ENCODE measurements at places on chromosomes 5 and 9.

GRCh38 chr5:135950611-135951010, 4.2 kb downstream of the LECT2 start:
- no peak for DNase-seq

DNA sequence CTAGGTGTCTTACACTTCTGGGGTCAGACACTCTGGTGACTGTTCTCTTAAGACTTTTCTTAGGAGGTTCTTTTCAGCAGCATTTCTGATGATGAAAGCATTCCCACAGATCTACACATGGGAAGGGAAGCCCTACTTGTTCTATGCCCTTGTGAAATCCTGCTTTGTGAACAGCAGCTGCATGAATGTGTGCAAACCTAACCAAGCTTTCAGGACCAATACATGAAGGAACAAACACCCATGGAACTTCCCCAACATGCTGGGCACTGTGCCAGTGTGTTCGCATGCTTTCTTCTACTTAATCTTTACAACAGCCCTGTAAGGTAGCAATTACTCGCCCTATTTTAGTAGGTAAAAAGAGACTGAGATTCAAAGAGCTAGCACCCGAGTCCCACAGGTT, 439.9 kb upstream of the KLF4 start:
- DNase-seq: no peak

GRCh38 chr9:123246534-123246933, 21.9 kb downstream of the STRBP start:
- DNase-seq: no peak

DNA sequence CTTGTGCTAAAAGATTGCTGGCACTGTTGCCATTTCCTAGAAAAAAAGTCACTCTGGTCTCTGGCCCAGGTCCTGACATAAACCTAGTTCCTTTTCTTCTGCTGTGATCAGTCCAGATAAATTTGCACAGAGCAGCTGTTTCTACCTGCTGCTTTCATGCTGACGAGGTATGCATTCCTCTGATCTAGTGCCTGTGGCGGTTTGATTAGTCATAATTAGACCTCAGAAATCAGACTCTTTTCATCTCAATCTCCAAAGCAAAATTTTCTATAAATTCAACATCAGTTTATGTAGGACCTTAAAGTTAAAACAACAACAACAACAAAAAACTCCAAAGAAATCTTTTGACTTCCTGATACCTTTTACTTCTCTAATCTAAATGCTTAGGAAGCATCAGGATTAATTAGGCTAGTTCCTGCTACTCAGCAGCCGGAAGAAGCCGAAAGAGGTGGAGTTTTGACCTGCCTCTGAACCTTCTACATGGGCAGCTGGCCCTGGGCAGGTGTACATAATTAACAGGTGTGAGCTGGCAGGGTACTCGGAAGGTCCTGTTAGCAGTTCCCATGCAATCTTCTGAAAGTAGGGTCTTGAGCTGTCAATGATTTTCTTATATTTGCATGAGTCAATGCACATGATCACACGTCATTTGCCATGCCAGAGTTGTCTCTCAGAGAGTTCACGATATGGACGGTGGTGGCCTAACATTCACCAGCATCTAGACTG, 83.3 kb upstream of the CCDC112 start:
- no peak for DNase-seq

DNA sequence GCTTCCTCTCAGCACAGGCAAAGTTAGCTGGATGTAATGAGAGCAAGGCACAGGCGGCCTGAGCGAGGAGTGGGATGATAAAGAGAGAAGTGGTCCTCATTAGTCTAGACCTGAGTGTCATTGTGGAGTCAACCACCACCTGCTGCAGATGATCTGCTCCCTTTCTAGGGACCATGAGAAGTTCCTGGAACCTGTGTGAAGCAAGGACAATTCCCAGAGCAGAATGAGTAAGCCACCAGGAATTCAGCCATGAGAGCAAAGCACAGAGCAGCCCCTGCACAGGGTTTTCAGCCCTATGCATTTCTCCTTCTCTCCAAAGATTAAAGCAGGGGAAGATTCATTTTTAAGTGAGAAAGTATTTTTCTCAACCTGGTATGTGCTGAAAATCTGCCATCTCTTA, 146.8 kb upstream of the SPEF2 start:
- DNase-seq: no peak

DNA sequence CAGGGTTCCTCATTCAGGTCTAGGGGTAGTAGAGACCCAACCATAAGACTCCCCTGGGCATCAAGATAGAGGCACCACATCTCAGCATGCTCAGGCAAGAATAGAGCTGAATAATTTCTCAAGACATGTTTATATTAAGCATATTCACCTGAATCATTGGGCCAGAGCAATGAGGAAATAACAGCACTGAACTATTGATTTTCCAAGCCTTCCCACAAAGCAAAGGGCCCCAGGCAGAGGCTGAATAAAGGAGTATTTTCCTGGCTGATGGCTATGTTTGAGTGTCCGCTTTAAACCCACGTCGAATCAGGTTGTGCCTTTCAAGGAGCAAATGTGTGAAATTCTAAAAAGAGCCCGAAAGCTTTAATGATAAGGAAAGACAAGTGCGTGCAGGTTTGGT, 129.2 kb downstream of the HSD17B3 start:
- no peak for DNase-seq

DNA sequence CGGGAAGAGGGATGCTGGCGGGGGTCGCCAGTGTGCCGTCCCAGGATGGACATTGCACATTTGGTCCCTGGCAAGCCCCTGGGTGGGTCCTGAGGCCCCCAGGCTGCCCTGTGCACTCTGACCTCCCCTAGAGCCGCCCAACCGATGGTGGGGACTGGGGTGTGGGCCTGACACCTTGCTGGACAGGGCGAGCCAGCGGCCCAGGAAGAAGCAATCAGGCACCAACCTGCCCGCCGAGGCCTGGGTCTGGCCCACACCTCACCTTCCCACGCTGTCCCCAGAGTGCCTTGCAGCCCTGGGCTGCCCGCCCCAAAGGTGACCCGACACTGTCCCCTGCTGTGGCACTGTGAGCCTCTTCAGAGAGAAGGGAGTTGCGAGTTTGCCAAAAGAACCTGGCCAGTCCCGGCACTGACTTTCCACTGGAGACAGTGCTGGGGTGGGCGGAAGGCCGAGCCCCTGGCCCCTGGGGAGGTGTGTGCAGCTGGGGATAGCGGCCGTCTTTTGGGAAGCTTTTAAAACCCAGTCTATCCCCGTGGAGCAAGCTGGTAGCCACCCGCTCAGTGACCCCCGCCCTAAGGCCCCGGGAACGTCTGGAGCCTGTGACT, 12.0 kb upstream of the NRARP start:
- DNase-seq: no peak

DNA sequence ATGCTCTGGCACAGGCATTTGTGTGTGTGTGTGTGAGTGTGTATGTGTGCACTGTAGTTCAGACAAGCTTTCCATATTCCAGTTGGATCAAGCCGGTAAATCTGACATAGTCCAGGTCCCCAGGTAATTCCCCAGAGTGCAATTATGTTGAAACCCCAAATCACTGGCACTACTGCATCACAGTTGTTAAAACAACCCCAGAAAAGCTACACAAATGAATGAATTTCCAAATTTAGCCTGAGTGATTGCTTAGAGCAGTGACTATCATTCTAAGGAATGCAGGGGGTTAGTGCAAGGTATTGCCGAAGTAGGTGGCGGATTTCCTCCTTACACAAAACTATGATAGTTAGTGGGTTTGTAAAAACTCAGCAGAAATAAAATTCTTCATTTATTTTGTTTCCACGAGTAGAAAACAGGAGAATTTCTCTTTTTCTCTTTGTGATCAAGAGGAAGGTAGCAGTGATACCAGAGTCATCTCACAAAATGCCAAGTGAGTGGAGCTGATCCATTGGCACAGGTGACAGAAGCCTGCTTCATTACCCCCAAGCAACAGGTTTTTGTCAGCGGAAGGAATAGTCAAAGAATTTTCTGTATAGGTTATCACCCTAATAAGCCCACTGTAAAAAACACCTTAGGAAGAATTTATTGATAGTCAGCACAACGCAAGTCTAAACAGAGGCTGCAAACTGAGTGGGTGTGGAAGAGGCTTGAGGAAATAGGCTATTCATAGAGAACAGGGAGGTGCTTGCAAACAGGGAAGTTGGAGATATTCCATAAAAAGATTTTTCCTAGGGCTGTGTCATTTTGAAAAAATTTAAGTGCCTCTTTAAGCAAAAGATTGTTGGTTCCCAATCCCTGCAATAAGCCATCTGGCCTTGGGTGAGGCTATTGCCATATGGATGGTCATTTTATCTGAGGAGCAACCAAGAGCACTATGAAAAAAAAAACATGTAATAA, 385.1 kb downstream of the CHSY3 start:
- DNase-seq: no peak

- DNase-seq: no peak
Observed at GRCh38 chr9:69136779-69137178, 37.3 kb upstream of the TJP2 start.

GRCh38 chr9:19440823-19441580, 32.2 kb downstream of the ACER2 start:
- no peak for DNase-seq

DNA sequence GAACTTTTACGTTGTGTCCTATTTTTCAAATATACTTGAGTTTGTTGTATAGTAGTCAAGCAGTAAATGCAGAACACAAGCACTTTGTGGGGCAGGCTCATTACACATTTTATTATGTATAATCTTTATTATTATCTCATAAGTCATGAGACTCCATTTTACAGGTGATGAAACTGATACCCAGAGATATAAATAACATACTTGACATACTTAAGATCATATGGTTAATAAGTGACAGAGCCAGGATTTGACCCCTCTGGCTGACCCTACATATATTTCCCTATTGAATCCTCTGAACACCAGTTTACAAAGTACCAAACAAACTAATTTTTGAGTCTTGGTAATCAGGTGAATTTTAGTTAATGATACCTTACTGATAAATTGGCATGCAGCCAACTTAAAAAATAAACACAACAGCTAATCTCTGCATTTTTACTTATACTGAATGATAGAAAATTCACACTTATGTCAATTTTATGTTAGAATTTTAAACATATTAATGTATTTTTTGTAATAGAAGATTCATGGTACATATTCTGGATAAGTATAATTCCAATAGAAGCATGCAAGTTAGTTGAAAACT, 305.0 kb upstream of the MEF2C start:
- no peak for DNase-seq

GRCh38 chr5:51960617-51961121, 577.4 kb downstream of the ISL1 start:
- DNase-seq: no peak

DNA sequence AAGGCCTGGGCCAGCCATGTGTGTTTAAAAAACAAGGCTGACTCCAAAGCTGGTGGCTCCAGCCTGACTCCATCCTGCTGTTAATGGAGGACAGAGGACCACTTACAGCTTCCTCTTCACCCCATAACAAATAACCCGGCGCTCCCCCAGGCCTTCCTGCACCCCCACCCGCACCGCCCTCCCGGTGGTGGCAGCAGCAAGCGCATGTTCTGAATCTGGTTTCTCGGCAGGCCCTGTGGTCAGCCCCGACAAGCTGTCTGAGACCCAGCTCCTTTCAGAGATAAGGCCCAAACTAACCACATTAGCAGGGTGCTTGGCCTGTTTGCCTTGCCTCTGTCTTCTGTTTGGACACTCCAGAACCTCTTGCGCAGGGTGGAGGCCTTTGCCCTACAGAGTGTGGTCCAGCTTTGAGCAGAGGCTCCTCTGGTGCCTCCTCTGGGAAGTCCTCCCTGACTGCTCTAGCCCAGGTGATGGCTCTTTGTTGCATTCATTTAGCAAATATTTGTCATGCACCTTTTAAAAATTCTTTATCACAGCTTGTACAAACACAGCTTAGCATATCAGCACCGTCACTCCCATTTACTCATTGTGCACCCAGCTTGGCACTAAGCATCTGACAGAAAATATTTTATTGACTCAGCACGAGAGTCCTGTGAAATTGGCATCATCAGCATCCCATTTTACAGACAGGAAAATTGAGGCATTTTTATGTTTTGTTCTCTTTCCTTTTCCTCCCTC, 78.4 kb downstream of the NDFIP1 start:
- DNase-seq: no peak

DNA sequence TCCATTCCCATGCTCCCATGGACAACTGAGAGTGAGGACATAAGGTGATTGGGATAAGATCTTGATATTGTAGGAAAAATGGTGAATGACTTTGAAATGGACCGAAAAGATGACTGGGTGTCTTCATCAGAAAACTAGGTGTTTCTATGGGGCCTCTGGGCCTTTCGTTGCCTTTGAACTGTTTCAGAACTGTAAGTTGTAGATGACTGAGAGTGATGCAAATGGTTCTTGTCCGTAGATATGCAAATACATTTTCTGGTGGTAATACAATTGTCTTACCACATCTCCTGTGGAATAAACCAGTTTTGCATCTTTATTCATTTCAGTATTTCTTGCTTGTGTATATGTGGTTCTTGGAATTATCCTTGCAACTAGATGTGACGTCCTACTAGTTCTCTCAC, 16.0 kb upstream of the TEX48 start:
- DNase-seq: no peak

GRCh38 chr5:123549256-123549904, 37.4 kb downstream of the CSNK1G3 start:
- peak; percentile 18 for DNase-seq

DNA sequence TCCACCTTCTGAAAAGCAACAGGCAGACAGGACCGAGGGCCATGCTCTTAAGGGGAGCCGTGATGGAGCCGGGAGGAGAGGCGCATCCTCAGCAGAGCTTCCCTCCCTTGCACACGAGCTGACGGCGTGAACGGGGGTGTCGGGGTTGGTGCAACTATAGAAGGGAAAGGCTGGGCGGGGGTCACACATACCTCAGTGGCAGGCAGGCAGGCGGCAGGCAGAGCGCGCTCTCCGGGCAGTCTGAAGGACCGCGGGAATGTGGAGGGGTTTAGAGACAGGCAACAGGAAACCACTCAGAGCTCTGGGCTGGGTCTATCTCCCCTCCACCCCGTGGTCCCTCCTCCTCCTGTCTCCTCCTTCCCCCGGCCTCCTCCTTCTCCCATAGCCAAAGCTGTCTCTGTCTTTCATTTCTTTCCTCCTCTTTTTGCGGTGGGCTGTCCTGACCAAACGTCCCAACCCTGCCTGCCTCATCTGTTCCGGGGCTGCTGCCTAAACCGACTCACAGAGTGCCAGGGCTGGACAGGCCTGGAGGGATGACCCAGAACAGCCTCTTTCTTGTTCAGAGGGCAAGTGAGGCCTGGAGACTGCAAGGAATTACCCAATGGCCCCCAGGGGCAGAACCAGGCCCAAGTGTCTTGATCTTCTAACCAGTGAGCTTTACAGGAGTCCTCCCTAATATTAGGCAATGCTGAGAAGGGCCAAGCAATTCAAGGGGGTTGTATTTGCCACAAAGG, at the start of gene SPARC:
Gene SPARC, minus strand, starts transcription at position 242 of the 734 bp plus-strand sequence. CDS start 10,727 bp downstream, outside the sequence.
- no peak for DNase-seq

Data from stimulated activated CD8-positive, alpha-beta memory T cell treated with anti-CD3 and anti-CD28 coated beads, Interleukin-7, amount 100 ng/mL, for 1 hour (primary cell).